ENCODE measurements at places on chromosomes 5 and 9.

DNA sequence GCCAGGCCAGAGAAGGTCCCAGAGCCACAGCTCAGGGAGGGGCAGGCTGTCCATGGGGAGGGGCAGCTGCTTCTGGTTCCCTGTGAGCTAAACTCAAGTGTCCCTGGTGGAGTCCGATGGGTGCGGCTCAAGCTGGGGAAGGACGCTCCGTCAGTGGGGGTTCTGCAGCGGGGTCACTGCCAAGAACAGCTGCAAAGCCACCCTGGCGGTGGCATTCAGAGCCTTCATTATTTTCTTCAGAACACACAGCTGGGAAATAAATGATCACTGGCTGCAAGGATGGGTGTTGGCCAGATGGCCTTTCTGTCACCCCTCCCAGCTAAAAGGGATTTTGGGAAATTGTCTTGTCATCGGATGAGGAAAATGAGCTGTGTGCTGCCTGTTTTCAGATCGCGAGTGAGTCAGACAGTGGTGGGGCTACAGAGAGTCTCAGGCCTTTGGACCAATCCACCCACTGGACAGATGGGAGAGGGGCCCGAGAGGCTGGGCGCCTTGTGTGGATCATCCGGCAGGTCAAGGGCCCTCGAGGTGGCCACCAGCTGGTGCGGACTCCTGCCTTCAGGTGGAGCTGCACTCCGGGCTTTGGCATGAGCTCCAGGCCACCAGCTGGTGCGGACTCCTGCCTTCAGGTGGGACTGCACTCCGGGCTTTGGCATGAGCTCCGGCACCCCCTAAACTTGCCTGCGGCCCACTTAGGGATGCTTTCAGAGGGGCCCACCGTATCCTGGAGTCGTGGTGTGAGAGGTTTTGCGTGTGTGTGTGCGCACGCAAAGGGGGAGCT lies 17.9 kb upstream of the GFPT2 start:
- DNase-seq, result no peak

GRCh38 chr5:172548311-172548731 lies 92.7 kb upstream of the NEURL1B start:
- no peak for DNase-seq

DNA sequence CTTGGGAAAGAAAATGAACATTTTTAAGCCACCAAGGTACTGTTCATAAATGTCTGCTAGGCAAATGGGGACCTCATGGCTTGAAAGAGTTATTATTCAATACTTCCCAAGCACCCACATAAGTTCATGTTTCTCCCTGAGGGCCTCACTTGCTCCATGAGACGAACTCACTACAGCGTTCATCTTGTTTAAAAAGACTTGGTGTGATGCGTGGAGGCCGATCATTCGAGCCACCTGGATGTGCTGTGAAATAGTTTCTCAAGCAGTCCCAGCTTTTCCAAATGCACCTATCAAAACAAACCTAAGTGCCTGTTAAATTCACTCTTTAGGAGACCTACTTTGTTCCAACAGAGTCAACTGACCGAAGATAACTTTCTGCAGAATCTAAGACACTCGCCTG lies 103.2 kb downstream of the LHFPL2 start:
- DNase-seq, result no peak

GRCh38 chr5:118554981-118555380 lies 433.4 kb downstream of the DTWD2 start:
- DNase-seq, result no peak

- DNase-seq, result no peak
Measured at GRCh38 chr5:171588790-171589189, 169.3 kb downstream of the FGF18 start.

DNA sequence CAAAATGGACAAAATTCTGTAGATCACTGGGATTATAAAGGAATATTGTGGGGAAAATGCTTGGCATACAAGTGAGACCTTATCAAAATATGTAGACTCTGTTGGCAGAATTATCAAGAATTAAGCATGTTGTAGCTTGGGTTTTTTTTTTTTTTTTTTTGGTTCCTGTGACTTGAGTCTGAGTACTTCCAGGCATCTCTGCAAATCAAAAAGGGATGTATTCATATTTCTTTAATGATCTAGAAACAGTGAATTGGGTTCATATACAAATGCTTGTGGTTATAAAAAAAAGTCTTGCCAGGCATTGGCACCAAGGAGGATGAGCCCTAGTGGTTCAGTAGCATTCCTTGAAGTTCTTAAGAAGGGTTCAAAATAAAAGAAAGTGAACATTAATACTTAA lies 292.2 kb downstream of the ARHGAP26 start:
- no peak for DNase-seq

DNA sequence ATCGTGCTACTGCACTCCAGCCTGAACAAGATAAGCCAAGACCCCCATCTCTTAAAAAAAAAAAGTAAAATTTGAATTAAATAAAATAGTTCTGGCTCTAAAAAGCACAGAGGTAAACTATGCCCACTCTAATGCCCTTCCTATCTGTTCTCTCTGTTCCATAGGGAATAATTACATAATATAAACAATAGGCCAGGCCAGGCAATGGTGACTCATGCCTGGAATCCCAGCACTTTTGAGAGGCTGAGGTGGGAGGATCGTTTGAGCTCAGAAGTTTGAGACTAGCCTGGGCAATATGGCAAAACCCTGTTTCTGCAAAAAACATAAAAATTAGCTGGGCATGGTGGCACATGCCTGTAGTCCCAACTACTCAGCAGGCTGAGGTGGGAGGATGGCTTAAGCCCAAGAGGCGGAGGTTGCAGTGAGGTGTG lies 47.4 kb downstream of the MYO10 start:
- DNase-seq, result no peak

GRCh38 chr9:80066931-80067330 lies 495.2 kb downstream of the TLE4 start:
- no peak for DNase-seq

GRCh38 chr5:172659909-172660628 lies 19.0 kb downstream of the NEURL1B start:
- no peak for DNase-seq
